ENCODE measurements at places on chromosomes 7 and 10.

DNA sequence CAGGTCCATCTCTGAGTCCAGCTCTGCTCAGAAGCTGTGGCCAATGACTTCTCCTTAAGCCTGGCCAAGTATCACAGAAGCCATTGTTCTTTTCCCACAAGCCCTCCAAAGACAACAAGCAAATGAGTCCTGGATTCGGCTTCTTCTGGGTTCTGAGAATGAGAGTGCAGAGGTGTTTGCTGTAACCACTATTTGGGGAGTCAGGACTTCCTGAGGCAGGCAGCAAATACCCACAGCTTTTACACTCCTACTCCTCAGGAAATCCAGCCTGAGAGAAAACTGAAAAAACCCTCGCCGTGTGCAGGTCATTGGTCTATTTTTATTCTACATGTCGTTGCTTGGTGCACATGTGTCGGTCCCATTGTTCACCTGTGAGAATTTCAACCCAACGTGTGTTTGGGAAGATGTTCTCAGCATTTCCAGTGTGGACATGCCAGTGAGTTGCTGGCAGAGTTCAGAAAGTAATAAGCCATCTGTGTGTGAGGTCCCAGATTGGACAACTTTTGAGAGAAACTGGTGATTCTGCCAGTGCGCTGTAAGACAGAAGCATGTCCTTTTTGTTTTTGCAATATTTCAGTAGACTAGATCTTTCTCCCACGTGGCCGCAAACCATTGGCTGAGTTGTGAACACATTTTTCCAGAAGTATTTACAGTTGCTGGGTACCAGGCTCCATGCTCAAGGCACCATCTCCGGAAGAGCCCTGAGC lies 121.6 kb upstream of the LYZL2 start:
- DNase-seq = no peak

DNA sequence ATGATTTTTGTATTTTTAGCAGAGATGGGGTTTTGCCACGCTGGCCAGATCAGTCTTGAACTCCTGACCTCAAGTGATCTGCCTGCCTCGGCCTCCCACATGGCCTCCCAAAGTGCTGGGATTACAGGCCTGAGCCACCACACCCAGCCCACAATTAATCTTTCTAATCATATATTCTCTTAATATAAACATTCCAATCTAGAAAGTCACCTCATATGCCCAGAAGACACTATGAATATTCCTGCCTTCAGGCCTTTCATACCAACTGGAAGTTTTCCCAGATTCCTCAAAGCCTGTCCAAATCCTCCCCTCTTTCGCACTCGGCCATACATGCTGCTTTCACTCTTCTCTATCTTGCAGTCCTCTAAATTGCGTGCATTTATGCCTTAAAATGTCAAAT lies 32.6 kb downstream of the PDZD8 start:
- DNase-seq = no peak

GRCh38 chr10:79378383-79378646 lies 31.0 kb downstream of the PPIF start:
- no peak for DNase-seq

DNA sequence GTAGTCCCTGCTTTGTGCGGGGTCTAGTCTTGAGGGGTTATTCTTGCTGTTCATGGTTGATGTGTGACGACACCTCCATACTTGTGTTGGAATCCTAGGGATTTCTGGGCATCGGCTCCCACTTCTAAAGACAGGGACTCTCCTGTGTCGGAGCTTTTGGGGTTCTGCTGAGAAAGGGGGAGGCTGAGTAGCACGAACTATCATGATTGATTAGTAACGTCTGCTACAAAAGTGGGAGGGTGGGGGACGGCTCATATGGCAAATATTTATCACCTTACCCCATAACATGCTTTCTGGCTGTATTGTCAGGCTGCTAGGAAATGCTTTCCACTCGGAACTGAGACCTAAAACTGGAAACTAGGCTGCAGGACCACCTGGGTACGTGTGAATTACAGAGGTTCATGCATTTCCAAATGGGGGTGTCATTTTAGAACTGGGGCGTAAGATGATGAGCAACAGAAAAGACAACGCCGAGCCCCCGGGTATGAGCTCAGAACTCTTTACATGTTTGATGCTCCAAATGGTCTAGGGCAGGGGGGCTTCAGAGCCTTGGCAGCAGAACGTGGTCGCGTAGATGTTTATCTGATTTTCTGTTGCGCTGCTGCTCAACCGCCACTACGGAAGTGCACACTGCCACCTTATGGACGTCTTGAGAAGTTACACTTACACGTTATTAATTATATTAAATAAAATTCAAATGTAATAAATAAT lies 15.1 kb upstream of the NME8 start:
- peak; percentile 51 for DNase-seq

DNA sequence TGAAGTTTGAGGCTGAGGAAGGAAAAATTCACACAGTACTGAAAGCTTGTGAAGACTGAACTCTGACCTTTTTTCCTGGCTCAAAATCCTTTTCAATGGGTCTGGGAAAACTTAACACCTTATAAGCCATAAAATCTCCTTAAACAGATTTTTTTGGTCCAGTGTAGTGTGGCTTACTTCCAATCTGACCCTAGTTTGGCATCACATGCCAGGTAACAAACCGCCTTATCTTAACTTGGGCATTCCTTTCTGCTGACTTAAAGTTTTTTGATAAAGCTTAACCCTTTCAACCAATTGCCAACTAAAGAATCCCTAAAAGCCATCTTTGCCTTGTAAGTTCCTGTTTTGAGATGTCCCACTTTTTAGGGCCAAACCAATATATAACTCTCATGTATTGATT lies 13.2 kb upstream of the ITPRID1 start:
- DNase-seq = no peak

DNA sequence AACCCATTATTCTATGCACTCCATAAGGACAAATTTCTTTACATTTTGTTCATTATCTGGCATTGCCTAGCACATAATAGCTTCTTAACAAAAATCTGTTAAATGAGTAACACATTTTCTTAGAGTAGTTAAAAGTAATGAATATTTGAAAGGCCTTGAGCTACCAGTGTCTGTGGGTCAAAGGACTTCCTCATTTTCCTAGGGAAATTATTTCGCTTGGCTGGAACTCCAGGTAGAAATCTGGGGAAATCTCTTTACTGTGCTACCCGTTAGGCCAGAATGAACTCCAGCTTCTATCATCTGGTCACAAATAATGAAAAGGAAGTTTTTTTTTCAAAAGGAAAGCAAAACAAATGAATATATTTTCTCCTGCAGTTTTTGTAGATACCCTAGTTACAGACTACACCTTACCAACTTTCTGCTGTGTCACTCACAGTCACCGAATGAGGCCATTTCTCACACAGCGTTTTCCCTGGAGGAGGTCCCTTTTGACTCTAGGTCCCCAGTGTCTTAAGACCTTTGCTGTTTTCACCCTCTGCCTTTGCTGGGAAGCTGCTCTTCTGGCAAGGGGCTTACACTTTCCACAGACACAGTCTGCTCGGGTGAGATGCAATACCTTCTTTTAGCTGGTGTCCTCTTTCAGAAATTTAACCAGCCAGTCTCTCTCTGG lies 1.6 kb downstream of the SAMD9L start:
- DNase-seq = no peak

GRCh38 chr10:6920072-6921019 lies 340.3 kb upstream of the PRKCQ start:
- DNase-seq = peak; percentile 80

GRCh38 chr7:44157116-44158080 lies 16.3 kb upstream of the MYL7 start:
- DNase-seq = no peak

DNA sequence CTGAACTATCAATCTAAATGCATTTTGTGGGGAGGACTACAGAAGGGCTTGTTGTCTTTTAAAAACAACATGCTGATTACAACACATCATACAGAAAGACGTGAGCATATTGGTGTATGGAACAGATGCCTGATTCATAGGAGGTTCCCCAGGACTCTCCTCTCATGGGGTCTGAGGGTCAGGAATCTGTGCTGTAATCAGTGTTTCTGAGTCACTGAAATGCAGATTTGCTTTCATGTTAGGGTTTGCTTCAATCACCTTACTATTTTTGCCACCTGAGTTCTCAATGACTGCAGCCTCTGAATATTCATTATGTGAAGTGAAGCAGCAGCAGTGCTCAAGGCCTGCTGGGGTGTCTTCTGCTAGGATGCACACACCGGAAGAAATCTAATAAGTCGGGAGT lies 550 bp upstream of the ANK3 start:
- DNase-seq = peak; percentile 66

GRCh38 chr7:155297517-155298287 lies at the start of gene INSIG1:
INSIG1 (plus strand) TSS chr7:155297878; CDS start chr7:155298286, 408 bp downstream.
- peak; percentile 97 for DNase-seq

- DNase-seq = no peak
These were observed 122.2 kb upstream of the LYZL1 start for GRCh38 chr10:29166713-29167112.

GRCh38 chr10:17007418-17007770 lies 122.2 kb downstream of the CUBN start:
- DNase-seq = no peak

- DNase-seq = no peak
These were observed 35.5 kb downstream of the RBM20 start for GRCh38 chr10:110679486-110680272.

DNA sequence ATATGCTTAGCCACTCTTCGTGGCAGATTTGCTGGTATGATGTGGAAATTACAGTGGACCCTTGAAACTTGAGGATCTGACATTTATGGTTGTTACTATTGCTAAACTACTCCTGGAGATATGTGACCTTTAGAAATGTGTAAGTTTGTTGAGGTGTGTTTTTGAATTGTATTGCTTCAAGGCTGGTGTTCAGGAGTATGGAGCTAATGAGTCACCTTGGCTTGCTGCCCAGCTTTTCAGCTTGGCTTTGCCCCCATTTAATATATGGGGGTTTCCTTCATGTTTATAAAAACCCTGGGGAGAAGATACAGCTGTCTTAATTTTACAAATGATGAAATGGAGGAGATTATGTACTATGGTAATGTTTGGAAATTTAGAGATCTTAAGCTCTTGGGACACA lies 11.6 kb downstream of the HBP1 start:
- no peak for DNase-seq

DNA sequence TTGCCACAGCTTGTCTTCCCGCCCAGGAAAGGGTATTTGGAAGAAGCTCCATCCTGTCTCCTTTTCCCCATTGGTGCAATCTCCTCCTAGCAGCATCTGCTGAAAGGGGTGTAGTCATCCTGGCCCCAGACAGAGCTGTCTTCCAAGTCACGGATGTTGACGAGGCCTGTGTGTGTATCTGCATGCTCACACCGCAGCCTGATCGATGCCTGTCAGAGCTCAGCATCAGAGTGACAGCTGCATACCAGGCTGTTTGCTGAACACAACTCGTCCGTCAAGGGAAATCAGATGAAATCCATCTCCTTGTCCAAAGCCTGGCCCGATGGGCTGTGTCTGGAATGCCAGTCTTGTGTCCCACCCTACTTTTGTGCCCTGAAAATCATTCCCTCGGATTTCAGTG lies 21.2 kb upstream of the LRRC4 start:
- no peak for DNase-seq

DNA sequence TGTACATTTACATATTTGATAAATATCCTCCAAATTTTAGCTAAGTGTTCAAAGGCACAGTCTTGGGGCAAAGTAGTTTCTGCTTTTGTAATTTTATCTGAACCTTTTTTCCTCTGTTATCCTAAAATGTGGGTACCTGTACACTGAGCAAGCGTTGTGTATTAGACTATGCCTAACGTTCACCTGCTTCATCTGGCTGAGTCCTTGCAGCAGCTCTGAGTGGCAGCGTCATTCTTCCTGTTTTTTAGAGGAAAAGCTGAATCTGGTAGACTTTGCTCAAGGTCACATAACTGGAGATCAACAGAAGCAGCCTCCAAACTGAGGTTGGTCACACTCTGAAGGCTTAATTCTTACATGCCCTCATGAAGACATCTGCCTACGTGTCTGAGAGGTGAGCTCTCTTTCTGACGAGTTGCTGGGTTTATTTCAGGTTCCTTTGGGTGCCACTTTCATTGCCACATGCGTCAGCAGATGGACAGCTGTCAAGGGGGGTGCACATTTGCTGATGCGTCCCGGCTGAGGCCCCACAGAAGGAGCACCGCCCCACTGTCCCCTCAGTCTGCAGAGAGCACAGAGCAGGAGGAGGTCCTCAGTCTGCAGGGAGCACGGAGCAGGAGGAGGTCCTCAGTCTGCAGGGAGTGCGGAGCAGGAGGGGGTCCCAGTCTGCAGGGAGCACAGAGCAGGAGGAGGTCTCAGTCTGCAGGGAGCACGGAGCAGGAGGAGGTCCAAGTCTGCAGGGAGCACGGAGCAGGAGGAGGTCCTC lies 406.5 kb upstream of the SHH start:
- no peak for DNase-seq

- DNase-seq = no peak
These were observed 53.0 kb downstream of the WNT2 start for GRCh38 chr7:117269886-117270285.

DNA sequence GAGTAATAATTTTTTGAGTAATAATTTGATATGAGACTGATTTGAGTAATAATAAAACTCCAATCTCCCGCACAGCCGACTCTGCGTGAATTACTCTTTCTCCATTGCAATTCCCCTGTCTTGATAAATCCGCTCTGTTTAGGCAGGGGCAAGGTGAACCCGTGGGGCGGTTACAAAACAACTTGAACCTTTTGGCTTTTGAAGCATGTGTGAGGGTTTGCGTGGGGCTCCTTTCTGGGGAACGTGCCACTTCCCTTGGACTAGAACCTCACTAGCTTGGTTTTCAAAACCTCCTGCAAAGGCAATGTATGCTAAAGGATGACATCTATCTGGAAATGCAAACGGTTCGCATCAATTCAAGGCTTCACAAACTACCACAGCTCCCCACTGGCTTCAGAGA lies 1.5 kb downstream of the CRPPA start:
- DNase-seq = no peak

- no peak for DNase-seq
These were observed 213.9 kb downstream of the CREB5 start for GRCh38 chr7:28626221-28626620.

DNA sequence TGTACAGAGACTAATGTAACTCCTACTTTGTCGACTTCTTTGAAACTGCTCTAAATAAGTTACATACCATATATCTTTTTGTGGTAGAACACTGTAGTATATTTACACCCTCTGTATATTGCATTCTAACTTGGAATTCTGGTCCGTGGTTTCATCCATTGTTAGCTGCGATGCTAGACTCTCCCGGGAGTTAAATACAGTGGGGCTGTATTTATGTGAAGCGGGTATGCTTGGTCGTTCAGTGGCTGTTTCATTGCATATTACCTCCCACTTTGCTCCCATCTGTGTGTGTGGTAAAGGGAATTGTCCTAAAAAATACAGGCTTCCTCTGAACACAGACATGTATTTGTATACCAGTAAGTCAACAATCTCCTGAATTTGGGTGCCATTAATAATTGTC lies 231.1 kb downstream of the SLC25A13 start:
- DNase-seq = no peak

GRCh38 chr7:22762866-22763265 lies 35.9 kb downstream of the IL6 start:
- no peak for DNase-seq

- DNase-seq = no peak
These were observed 16.2 kb upstream of the INSIG1 start for GRCh38 chr7:155281398-155281969.

- no peak for DNase-seq
These were observed 186.8 kb downstream of the CUX1 start for GRCh38 chr7:102004229-102004628.

- DNase-seq = no peak
These were observed 277.7 kb downstream of the ZEB1 start for GRCh38 chr10:31596765-31597164.

Measured in putamen (tissue), 1 donor.